Left cardiac atrium (tissue), 4 donors: ENCODE measurements at places on chromosomes 3 and 15.

DNA sequence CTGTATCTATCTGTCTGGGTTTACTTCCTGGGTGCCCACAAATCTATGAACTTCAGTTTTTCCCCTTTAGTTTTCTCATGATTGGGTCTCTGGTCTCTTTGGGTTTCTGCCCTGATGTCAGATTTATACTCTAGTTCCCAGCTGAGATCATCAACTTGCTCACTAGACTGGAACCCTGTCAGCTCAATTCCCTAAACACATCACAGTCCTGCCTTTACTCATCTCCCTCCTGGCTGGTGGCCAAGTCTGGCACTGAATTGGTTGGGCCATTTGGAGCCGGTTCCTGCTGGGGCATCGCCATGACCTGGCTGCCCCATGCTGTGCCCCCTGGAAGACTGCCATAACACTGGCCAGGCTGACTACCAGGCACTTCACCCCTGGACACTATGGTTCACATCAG lies 345.3 kb downstream of the CHST2 start:
- no peak for DNase-seq

- DNase-seq: no peak
These were observed 34.7 kb upstream of the CDCP1 start for GRCh38 chr3:45180899-45181298.

GRCh38 chr15:76916369-76916768 lies 11.2 kb upstream of the SCAPER start:
- DNase-seq: no peak

DNA sequence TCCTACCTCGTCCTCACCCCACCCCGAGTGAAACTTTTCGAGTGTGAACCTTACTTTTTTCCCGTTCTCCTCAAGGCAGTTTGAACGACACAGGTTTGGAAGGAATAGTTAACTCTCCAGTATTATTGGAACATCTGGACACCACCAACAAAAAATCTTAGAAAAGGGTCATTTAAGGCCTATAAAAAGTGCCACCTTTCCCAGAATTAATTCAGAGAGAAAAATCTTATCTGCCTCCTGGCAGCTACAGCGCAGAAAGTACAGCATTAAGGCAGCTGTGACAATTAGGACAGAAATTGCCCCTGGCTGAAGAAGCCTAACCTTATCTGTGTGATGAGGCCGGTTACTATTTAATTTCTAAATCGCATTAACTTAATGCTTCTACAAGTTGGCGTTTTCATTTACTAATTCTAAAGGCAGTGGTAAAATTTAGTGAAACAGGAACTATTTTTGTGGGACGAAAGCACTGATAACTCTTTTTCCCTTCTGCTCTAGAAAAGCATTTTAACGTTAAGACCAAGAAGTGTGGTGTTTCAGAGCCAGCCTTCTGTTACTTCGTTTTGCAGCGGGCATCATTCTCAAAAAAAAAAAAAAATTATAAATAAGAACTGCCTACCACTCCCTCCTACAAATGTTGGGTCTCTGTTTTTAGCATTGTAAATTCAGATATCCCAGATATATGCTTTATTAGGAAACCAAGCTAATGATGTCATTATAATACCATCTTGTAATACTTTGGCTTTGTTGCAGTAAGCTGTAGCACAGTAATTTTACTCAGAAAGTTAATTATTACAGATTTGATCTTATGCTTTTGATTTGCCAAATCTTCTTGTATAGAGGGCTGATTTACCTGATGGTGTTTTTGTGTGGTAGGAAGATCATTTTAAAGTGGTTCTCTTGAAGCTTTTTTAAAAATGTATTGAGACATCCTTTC lies 1.4 kb downstream of the ATP11B start:
- DNase-seq: no peak

GRCh38 chr15:45091161-45091560 lies 22.8 kb downstream of the DUOX2 start:
- DNase-seq: no peak

- no peak for DNase-seq
These were observed 47.2 kb downstream of the WHAMM start for GRCh38 chr15:82856397-82857170.

GRCh38 chr3:128591738-128592426 lies 58.7 kb downstream of the RPN1 start:
- no peak for DNase-seq

GRCh38 chr15:95996494-95996893 lies 334.0 kb upstream of the NR2F2 start:
- DNase-seq: no peak

DNA sequence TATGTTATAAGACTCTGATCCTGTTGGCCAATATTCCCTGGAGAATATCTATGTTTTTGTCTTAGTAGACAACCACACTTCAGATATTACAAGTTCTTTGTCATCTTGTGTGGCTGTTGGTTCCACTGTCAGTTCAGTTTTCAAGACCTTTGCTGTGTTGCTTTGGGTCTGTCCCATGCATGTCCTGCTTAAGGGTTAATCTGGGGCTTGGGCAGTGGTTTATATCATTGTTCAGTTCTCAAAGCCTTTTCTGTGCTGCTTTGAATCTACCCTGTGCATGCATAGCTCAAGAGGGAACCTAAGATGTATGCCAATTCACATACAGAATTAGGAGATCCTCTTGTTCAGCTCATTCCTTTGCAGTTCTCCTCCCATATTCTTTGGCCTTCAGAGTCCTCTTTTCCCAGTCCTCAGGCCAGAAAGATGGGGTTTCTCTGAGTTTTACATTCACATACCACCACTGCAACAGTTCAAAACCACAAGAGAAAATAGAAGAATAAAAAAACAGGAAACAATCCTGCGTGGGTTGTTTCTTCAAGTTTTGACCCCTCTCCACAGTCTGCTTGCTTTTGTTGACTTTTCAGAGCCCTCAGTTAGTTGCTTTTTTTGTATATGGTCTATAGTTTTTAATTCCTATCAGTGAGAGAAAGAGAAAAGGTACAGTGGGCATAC lies 21.6 kb downstream of the BUB1B start:
- no peak for DNase-seq

- DNase-seq: no peak
These were observed 39.0 kb downstream of the IL5RA start for GRCh38 chr3:3071136-3071535.

- no peak for DNase-seq
These were observed 301.3 kb downstream of the EDEM1 start for GRCh38 chr3:5488771-5489170.

GRCh38 chr3:58198362-58198761 lies 12.4 kb downstream of the DNASE1L3 start:
- no peak for DNase-seq

DNA sequence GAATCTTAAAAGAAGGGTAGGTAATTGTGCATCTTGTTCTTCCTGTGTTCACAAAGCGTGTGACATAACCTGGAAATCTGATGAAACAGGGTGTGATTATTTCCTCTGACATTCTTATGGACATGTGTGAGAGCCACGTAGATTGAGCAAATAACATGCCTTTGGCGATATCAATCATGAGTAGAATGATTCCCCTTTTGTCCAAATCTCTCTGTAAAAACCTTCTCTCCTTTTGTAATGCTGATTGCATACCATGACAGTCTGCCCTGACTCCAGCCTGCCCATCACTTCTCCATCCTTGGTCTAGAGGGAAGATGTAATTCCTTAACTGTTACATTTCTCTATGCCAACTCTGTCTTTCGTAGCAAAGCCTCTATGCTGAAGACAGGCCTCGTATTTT lies 115.0 kb downstream of the IL5RA start:
- DNase-seq: no peak

DNA sequence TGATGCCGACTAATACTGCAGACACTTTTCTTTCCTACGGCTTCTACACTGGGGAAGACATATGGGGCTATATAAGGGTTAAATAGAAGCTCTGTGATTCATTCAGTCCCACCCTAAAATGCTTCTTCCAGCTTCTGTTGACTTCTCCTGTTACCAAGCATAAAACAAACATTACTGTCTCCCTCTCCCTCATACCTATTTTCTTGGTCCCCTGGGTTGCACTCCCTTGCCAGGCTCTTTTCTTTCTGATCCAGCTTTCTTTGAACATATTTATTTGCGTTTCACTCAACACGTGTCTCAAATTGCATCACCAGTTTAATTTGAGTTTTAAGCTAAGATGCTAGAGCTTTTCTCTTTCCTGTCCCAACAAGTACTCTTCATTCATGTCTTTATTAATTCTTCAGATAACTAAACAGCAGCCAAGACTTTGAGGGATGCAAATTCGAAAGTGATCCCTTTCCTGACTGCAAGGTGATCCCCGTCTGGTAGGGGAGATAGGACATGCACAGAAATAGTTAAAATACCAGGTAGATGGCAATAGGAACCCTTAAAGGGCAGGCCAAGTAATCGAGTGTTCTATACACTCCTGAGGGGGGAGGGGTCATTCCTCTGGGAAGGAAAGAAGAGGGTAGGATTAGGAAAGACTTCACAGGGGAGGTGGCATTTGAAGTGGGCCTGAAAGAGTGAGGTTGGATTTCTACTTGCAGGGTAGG lies 198.6 kb upstream of the BCL6 start:
- DNase-seq: no peak

- DNase-seq: no peak
These were observed 31.3 kb downstream of the THSD4 start for GRCh38 chr15:71146580-71146982.

GRCh38 chr15:60704129-60704528 lies 225.2 kb upstream of the ICE2 start:
- no peak for DNase-seq

DNA sequence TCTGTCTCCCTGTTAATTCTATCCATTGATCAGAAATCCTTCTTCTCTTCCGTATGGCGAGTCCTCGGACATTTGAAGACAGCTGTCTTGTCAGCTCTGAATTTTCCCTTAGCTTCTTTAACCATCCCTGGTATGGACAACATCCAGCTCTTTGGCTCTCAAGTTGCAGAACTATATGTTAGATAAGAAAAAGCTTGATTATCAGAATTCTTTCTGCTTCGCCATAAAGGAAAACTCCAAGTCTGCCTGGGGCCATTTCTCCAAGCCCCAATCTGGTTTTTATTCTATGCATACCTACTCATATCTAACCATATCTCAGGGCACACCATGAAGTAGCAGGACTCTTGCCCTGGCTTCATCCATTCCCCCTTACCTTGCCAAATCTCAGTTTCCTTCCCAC lies 215.7 kb upstream of the TMC3 start:
- DNase-seq: no peak

GRCh38 chr3:163657088-163657487 lies 1421.2 kb downstream of the SI start:
- DNase-seq: no peak

GRCh38 chr15:44698641-44699040 lies 12.5 kb downstream of the PATL2 start:
- DNase-seq: no peak

DNA sequence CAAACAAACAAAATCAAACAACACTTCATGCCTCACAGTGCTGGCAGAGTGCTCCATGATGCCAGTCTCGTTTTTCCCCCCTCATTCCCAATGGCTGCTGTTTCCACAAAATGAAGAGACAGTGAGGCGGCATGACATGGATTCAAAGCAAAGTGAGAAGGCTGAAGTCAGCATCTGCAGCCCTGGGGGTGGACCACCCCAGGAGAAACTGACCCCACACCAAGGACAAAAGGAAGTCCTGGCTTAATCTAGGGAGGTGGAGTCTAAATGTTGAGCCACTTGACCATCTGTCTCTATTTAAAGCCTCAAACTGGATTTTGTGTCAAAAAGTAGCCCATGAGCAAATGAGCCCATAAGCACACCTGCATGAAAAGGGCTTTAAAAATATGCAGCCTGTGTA lies 151.2 kb upstream of the RORA start:
- DNase-seq: no peak

- DNase-seq: no peak
These were observed 123.4 kb downstream of the TIGIT start for GRCh38 chr3:114417265-114417664.

DNA sequence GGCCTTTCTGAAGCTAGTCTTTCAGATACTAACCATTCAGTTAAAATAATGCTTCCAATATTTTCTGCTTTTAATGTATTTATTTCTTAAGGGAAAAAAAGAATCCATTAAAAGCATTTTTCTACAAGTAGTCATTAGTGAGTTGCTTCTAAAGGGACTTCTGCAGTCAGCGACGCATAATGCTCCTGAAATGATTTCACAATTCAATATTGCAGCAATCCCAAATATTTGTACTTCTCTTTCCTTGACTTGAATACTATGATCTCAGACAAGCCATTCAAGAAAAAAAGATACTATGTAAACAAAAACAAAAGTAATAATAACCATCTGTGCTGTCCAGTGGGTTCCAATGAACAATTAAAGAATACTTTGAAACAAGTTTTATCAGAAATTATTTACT lies 681.0 kb downstream of the DIPK2A start:
- DNase-seq: no peak

DNA sequence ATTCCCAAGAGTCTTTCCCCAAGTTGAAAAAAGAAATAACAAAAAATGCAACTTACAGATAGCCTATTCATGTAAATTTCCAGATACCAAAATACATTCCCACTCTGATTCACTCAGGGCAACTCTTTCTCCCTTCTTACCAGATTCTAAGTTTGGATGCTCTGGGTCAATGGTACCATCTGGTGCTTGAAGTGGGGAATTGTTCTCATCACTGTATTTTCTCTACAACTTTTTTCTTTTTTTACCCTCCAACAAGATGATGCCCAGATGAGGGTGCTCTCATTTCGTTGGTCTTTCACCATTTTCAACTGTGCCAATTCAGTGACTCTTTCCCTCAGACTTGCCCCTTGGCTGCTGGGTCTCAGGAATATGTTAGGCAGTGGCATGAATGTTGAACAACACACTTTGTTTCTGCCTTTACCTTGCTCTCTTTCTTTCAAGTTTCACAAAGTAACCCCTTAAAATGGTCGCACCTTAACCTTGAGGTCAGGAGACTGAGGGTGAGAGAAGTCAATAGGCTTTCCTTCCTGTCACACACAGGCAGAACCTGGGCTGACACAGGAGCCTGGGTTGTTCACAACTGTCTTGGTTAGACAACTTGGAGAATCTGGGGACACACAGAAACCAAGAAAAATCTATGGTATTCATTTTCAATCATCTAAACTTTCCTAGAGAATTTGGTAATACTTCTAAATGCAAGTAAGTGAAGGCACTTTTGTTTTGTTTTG lies 330.7 kb upstream of the SLCO3A1 start:
- no peak for DNase-seq

- DNase-seq: no peak
These were observed 21.5 kb upstream of the CHD2 start for GRCh38 chr15:92878593-92879053.
